Vagina (tissue), 2 donors: ENCODE measurements at places on chromosomes 13 and 19. TPM values are rescaled to one million over a fixed set of nuclear protein-coding genes. Genes with fewer than 3 reads are reported as not detected.

DNA sequence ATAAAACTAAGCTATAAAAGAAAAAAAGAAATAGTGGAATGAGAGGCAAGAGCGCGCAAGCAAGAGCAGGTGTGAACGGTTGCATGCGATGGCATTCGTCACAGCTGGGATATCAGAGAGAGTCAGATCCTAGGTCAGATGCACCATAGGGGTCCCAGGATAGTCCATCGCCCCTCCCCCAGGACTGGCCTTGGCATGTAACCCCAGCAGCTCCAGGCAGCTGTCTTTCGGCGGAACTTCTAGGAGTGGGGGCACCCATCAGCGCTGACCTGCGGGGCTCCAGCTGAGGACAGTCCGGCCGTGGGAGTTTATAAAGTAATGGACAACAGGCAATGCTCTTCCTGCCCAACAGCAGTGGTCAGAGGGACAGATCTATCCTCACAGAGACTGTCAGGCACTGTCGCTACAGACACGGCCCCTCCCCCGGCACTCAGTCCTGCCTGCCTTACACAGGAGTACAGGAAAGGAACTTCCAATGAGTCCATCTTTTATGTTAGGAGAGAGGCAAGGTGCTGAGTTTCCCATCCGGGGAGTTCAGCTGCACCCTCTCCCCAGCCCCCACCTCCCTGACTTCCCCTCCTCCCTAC, 1.4 kb downstream of the SIAH3 start:
- no peak for DNase-seq

- no peak for DNase-seq
These were observed 4.5 kb upstream of the RAB3A start for GRCh38 chr19:18208098-18208951.

DNA sequence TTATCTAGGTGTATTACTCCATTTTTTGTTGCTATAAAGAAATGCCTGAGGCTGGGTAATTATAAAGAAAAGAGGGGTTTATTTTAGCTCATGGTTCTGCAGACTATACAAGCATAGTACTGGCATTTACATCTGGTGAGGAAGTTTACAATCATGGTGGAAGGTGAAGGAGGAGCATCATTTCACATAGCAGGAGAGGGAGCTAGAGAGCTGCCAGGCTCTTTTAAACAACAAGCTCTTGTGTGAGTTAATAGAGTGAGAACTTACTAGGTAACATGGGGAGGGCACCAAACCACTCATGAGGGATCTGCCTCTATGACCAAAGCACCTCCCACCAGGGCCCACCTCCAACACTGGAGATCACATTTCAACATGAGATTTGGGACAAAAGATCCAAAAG, 221.7 kb upstream of the GPC6 start:
- DNase-seq = no peak

GRCh38 chr13:30045916-30046704, 195.7 kb upstream of the UBL3 start:
- DNase-seq = peak; percentile 55

DNA sequence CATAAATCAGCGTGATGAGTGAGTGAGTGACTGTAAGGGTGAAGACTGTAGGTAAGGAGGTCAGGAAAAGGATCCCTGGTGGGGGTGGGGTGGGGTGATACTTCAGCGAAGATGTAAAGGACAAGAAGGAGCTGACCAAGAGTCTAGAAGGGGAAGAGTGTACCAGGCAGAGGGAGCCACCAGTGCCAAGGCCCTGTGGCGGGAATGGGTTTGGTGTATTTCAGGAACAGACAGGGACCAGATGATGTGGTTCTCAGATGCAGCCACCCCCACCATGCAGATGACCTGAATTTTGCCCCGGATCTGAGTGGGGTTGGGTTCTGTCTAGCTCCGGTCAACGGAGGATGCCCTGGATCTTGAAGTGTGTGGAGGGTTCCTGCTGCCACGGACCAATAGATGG, 30.1 kb upstream of the SLC7A10 start:
- DNase-seq = no peak

DNA sequence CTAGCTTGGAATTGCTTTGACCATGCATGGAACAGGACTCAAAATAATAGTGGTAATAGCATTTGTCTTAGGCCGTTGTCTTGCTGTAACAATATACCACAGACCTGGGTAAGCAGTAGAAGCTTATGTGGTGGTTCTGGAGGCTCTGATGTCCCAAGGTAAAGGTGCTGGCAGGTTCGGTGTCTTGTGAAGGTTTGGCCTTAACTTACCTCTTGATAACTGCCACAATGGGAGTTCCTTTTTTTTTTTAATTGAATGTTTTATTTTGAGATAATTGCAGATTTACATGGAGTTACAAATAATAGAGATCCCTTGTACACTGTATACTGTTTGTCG, 5.8 kb downstream of the RPL21 start:
- no peak for DNase-seq

The TTC9B gene
- not detected for total RNA-seq

The COL4A2 gene
- 180 TPM for total RNA-seq

GRCh38 chr13:65943708-65944107, 1286.4 kb downstream of the PCDH9 start:
- DNase-seq = no peak

The FUT2 gene
- total RNA-seq = 6.1 TPM

- DNase-seq = no peak
These were observed 1600.9 kb upstream of the MIR17HG start for GRCh38 chr13:89746554-89746953.

DNA sequence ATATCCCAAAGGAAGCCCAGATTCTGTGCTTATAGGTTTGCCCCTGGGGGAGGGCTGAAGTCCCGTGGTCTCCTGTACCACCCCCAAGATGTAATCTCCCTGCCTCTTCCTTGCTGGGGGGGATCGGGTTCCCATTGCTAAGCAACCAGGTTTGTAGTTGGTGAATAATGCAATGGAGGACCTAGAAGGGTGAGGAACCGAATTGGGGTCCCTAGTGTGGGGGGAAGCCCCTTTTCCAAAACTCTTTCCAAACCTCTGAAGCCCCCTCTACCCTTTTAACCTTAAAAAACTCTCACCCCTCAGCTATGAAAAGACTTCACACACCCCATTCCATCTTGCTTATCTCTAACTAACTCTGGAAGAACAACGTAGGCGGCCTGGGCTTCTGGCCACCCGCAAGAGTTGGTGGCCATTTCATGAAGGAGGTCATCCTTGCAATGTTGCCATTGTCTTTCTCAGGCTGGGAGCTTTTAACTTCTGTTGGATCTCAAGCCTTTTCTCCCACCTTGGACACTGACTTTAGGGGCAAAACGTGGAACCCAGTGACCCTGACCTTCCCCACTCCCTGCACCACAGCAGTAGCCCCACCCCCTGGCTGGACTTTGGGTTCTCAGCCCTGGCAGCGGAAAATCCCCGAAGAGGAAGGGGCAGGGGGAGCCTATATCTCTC, 661 bp downstream of the PALM3 start:
- DNase-seq = no peak

DNA sequence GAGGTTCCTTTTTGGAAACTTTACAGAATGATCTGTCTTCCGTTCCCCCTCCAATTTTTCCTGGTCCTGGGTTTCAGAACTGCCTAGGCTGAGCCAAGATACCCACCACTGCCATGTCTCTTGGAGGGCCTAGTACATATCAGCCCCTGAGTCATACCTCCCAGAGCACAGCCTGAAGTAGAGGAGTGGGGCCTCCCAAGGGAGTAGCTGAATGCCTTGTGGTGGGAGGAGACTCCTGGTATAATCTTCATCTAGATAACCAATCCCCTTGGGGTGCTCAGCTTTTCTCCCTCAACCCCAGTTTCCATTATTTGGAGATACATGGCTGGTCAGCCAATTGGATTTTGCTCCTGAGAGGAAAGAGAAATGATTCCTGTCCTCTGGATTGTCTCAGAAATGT, 30.3 kb downstream of the ZNF763 start:
- DNase-seq = no peak

- no peak for DNase-seq
These were observed 44.1 kb upstream of the MEDAG start for GRCh38 chr13:30861836-30862467.

GRCh38 chr19:40774916-40775631, at the start of gene MIA:
Gene MIA, plus strand, starts transcription at chr19:40775521. Its CDS starts 22 bp downstream, at chr19:40775543.
- no peak for DNase-seq

- DNase-seq = no peak
These were observed 853 bp upstream of the CACNA1A start for GRCh38 chr19:13507053-13507611.

The SLC17A7 gene
- 0.74 TPM for total RNA-seq

DNA sequence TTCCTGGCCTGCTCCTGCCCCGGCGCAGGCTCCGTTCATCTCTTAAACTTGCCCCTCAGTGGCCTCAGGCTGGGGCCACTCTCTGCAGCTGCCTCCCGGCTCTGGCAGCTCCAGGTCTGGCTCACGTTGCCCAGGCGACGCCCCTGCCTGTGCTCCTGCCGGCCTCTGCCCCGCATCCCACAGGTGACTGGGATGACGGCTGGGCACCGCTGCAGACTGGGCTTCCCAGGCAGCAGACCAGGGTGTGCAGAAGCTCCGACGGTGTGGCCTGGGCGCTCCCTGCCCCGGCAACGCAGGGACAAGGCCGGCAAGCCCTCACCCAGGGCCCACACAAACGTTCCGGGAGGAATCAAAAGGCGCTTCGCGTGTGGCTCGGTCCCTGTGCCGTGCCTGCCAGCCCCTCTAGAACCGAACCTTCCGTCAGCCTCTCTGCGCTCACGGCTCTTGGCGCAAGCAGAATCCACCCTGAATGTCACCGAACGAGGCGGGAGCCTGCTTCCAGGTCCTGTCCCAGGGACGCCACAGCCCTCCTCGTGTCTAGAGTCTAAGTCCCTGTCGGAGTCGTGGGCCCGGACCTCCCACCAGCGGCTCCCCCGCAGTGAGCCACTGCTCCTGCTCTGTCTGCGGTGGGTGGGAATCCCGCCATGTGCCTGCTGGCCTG, 64.8 kb downstream of the MLLT1 start:
- DNase-seq = no peak

GRCh38 chr13:51811920-51812451, 8.0 kb upstream of the DHRS12 start:
- DNase-seq = no peak

GRCh38 chr19:50030225-50030624, 4.4 kb downstream of the ZNF473 start:
- DNase-seq = no peak

GRCh38 chr19:29531458-29532025, 5.7 kb downstream of the VSTM2B start:
- DNase-seq = no peak

GRCh38 chr13:73683746-73684145, 450.5 kb downstream of the KLF12 start:
- no peak for DNase-seq

GRCh38 chr19:49387936-49388372, at the start of gene KASH5:
Gene KASH5, plus strand, starts transcription at chr19:49388249. Its CDS starts 2,635 bp downstream, at chr19:49390884.
- DNase-seq = no peak

GRCh38 chr19:5987077-5987818, 9.3 kb upstream of the RANBP3 start:
- no peak for DNase-seq

- no peak for DNase-seq
These were observed 351.9 kb upstream of the MIR17HG start for GRCh38 chr13:90995614-90996013.

DNA sequence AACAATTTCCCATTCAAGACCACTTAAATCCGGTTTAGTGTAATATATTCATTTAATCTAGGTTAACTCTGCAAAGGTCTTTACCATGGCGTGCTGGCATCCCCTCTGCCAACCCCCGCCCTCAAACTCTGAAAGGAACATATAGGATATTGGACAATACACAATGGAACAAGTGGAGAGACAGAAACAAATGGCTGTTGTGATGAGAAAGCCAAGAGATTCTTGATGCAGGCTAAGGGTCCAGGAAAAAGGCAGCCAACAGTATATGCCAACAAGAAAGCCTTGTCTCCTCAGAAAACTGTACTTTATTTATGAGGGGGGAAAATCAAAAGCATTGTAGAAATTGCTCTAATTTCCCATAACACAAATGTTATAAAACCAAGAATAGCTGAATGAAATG, 407.3 kb upstream of the SGCG start:
- DNase-seq = no peak

- DNase-seq = no peak
These were observed 22.5 kb upstream of the NFIC start for GRCh38 chr19:3343619-3344502.

- DNase-seq = no peak
These were observed 63.5 kb upstream of the CSNK1A1L start for GRCh38 chr13:37168926-37169325.

GRCh38 chr19:4454747-4455718, 2.6 kb downstream of the UBXN6 start:
- no peak for DNase-seq

The SGCG gene
- total RNA-seq = not detected

The PRX gene
- 3.2 TPM for total RNA-seq

GRCh38 chr19:5330307-5330720, 10.3 kb downstream of the PTPRS start:
- DNase-seq = no peak

The ZNF844 gene
- total RNA-seq = 7.4 TPM
